ENCODE measurements at places on chromosomes 2 and 18. TPM values are rescaled to one million over a fixed set of nuclear protein-coding genes. Genes with fewer than 3 reads are reported as not detected.

NOSTRIN gene
- total RNA-seq = 0.97 TPM

AQP4 gene
- not detected for total RNA-seq

CERKL gene
- 1.0 TPM for total RNA-seq

TACR1 gene
- total RNA-seq = 1.8 TPM

BOLL gene
- 0.18 TPM for total RNA-seq

MC5R gene
- total RNA-seq = 0.38 TPM

NEU4 gene
- total RNA-seq = 0.13 TPM

GKN2 gene
- 0.27 TPM for total RNA-seq

COL4A3 gene
- total RNA-seq = 0.46 TPM

HOXD3 gene
- total RNA-seq = 28.2 TPM

IHH gene
- total RNA-seq = not detected

NETO1 gene
- 19.6 TPM for total RNA-seq

DYNAP gene
- total RNA-seq = 0.32 TPM

SLC30A3 gene
- total RNA-seq = 0.31 TPM

G6PC2 gene
- 0.13 TPM for total RNA-seq

DPYSL5 gene
- total RNA-seq = 235 TPM
